NCI-H1436 treated with DMSO at 0.1 percent for 48 hours (cell line): ENCODE measurements at places on chromosomes 16 and 17.
A peak's percentile ranks its signal among the peaks of the same experiment; 100 is the strongest.

GRCh38 chr16:78852081-78852635 lies 748.4 kb downstream of the MAF start:
- no peak for DNase-seq

- peak; percentile 74 for DNase-seq
Observed at GRCh38 chr17:67132366-67132765, 88.0 kb downstream of the CACNG1 start.

- no peak for DNase-seq
Observed at GRCh38 chr16:89723279-89724250, 2.2 kb downstream of the ZNF276 start.

DNA sequence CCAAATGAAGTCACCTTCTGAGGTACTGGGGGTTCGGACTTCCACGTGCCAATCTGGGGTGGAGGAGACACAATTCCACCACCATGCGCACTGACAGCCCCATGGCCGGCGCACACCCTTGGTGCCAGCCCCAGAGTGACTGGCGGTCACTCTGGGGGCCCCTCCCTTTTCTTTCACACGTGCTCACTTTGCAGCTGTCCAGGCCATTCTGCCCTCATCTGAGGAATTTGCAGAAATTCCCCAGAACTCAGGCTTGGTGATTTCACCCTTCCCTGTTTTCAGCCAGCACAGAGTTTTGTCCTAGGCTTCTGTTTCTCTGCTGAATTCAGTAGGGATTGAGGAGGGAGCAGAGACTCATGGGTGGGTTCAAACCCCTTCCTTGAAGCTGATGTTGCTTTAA lies 54.8 kb downstream of the CDRT4 start:
- no peak for DNase-seq

DNA sequence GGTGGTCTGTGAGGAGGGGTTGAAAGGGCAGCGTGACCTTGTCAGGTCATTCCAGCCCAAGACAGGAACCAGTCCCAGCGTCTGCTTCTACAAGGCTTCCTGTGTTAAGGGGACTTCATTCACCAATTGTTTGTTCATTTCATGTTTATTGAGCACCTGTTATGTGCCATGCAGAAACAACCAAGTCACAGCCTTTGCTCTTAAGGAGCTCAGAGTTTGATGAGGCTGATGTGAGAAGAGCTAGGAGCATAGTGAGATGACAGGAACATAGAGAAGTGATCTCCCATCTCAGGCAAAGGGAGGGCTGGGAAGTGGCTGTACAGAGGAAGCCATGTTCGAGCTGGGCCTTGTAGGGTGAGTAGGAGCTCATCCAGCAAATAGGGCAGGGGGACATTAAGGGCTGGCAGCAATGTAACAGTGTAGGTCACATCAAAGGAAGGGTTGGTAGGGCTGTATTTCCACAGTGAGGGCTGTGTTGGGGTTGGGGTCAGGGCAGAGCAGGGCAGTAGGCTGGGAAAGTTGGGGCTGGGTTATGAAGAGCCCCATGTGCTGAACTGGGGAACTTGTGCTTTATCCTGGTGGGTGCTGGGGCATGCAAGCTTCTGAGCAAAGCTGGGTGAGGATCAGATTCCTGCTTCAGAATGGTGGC lies 79.8 kb downstream of the ARHGAP23 start:
- no peak for DNase-seq

DNA sequence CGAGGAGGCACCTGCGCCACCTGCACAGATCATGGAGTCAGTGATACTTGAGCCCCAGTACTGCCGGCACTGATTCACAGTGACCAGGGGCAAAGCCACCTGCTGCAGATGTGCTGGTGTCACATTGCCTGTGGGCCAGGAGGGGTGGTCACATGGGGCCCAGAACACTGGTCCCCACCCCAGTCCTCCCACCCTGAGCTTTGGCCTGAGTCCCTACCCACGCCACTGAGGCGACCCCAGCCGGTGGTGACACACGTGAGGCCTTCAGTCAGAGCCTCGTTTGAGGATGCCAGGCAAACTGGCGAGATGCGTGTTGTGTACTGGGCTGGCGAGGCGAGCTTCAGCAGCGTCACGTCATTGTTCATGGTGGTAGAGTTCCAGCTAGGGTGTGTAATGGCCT lies 1.5 kb downstream of the CTRL start:
- no peak for DNase-seq

- no peak for DNase-seq
Observed at GRCh38 chr17:58501451-58501850, 13.0 kb downstream of the MTMR4 start.

DNA sequence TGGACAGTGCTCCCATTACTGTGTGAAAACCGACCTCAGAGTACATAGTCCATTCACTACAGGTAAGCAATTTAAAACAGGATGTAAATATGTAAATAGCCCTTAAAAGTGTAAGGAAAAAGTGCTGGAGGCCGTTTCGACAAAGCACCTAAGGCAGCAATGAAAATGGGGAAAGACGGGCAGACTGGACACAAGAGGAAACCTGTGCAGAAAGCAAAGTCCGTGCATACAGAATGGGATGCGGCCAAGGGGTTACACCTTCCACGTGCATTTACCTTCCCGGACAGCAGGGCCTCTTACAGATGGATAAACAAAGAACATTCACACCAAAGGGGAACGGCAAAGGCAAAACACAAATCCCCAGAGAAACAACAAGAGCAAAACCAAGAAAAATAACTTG lies 32.0 kb downstream of the LMF1 start:
- DNase-seq, result no peak

DNA sequence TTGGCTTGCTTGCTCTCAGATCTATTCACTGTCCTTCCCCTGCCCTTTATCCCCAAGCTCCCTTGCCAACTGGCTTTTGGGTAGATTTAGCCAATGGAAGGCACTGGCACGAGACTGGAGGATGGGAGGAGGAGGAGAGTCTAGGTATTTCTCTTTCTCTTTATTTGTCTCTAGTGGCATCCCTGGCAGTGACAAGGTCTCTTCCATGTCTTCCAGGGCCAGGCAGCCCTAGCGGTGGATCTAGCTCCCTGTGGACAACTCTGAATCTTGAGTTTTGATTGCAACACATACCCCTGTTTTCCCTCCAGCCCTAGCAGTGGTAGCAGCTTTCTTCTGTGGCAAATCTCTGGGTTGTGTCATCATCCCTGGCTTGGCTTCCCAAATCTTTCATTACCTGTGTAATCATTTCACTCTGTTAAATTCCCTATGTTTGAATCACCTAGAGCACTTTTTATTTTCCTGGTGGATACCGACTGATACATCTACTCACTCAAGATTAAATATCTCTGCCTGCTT lies 171.1 kb upstream of the IRX6 start:
- DNase-seq, result no peak

DNA sequence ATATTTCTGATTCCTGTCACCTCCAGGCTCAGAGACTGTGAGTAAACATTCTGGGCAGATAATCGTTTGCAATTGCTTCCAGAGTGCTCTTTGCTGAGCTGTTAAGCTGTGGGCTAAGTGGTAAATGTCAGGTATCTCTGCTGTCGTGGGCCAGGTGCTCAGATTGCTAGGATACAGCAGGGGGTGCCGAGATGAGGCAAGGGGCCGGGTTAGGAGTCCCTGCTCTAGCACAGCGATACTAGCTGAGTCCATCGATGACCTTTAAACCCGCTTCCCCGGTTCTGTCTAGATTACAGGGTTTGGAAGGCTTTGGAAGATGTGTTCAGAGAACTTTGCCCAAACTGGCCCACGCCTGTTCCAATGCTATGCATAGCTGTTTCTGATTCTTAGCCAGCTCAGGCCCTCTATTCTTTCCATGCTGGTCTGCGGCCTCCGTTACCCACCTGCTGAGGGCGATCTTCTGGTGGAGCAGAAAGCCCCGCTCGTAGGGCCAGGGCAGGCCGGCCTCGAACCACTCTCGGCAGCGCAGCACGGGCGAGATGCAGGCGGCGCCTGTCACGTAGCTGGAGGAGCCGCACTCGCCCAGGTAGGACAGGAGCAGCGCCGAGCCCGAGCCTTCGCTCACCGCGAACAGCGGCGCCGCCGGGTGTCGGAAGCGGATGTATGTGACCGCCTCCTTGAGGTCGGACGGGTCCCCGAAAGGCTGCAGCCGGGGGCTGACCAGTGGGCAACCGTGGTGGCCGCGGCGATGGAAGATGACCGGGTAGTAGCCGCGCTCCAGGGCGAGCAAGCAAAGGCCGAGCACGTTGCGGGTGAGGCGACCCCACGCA lies 979 bp downstream of the ABHD15 start:
- DNase-seq, result peak; percentile 80

DNA sequence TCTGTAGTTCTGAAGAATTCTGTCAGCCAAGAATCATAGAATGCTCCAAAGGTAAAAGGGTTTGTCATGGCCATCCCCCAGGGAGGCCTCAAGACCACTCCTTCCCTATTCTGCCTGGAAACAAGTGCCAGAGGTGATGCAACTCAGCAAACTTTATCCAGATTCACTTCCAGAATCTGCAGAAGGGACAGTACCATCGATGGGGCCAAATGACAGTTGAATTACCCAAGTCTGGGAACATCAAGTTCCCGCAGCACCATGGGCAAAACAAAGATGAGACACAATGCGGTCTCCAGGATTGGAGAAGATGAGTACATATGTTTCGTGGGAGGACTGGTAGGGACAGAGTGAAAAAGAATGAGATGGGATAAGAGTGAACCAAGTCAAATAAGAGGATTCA lies 13.7 kb upstream of the TAT start:
- DNase-seq, result no peak

GRCh38 chr17:79057737-79058385 lies 16.8 kb upstream of the ENGASE start:
- DNase-seq, result no peak

- no peak for DNase-seq
Observed at GRCh38 chr16:67959536-67960329, 8.7 kb downstream of the SLC12A4 start.

GRCh38 chr16:59859676-59860402 lies 1125.7 kb upstream of the GOT2 start:
- no peak for DNase-seq

- DNase-seq, result no peak
Observed at GRCh38 chr17:79478051-79478461, 132.8 kb downstream of the RBFOX3 start.

DNA sequence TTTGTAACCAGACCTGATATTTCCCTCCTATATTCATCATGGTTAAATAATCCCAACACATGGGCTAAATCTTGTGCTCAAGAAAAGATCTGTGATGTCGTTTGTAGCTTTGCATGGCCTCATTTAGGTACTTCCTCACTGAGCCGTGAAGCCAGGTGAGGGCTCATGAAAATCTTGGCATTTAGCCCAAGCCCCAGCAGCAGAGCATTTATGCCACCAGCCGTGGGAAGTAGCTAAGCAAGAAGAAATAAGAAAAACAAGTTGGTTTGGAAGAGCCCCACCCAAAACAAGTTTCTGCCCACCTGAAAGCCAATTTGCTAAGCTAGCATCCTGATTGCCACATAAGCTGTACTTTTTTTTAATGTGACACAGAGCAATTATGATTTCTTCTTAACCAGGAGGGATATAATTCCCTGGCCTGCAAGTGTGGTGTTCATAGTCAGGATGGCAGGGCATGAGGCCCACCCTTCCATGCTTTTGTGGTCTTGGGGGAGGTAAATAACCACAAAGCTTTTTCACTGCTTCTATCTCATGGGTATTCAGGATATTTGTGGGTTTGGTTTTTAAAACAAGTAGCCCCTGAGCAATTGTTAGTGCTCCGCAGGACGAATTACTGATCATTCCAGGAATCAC lies 10.5 kb downstream of the TMIGD1 start:
- DNase-seq, result no peak

DNA sequence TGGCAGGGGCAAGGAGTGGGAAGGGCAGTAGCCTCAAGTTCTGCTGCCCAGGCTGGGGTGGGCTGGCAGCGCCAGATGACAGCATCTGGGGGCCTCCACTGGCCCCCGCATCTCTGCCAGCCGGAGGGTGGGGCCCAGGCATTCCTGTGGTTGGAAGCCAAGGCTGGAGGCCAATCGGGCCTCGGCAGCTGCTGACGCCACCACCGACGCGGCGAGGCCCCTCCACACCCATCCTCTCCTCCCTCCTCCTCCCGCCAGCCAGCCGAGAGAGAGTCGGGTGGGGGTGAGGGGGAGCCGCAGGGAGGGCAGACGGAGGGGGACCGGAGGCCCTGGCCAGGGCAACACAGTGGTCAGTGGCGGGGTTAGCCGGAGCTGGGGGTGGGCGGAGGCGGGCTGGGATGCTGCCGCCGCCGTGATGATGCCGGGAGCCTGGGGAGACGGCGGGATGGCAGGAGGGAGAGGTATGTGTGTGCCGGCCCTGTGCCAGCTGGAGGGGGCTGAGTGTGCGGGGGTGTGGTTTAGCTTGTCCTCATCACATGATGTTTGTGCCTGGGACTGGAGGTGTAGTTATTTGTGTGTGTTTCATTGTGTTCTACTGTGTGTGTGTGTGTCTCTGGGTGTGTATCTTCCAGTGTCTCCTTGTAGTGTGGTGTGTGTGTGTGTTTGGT lies 36.6 kb downstream of the ARHGAP23 start:
- no peak for DNase-seq

DNA sequence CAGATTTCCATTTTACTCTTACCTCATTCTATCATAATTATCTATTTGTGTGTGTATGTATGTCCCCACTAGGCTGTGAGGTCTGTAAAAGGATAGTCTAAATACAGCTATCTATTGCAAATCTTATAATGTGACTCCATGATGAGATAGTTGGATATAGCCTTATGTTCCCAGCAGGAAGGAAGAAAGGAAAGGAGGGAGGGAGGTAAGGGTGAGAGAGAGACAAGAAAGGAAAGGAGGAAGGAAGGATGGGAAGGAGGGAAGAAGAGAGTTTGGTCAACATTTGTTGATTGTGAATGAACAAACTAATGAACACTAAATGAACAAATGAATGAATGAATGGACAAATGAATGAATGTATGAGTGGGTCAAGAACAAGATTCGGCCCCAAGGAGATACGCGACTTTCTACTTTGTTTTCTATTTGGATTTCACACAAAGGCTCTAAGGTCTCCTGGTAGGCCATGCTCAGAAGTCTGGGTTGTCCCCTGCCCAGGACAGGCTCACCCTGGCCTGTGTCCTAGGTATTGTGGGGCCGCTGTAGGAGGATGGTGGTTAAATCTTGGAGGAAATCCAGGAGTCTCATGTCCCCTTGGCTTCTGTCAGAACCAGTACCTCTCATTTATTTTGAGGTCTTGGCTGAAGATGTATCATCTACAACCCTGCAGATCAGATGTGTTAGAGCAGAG lies 195.2 kb downstream of the WWOX start:
- DNase-seq, result no peak

- no peak for DNase-seq
Observed at GRCh38 chr16:52976539-52977167, 76.0 kb downstream of the CHD9NB start.
